ENCODE measurements at places on chromosomes 12 and 14. TPM values are rescaled to one million over a fixed set of nuclear protein-coding genes. Genes with fewer than 3 reads are reported as not detected.

APOLD1 gene
- 3.3 TPM for total RNA-seq

ARHGEF25 gene
- 23.0 TPM for total RNA-seq

TAS2R14 gene
- total RNA-seq = 1.2 TPM

TM7SF3 gene
- total RNA-seq = 254 TPM

TMCC3 gene
- 0.12 TPM for total RNA-seq

STRN3 gene
- total RNA-seq = 18.7 TPM

LRP1-AS gene
- not detected for total RNA-seq

GRCh38 chr12:76784600-76785051, 20.7 kb downstream of the ZDHHC17 start:
- DNase-seq = no peak

DNA sequence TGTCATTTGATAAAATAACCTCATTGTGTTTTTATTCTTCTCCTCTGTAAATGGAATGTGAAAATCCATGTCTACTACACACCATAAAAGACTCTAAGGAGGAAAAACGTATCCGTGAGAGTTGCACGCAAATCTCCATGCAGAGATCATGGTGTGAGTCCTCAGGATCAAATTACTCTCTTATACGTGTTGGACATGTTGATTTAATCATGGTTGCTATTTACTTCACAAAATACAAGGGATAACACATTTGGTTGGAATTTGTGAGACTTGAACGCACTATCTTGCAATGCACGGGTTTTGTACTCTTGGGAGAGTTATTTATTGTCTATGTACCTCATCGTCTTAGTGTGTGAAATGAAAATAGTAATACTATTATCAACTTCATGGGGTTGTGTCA, 128.0 kb upstream of the RASSF8 start:
- DNase-seq = no peak

- DNase-seq = no peak
Observed at GRCh38 chr12:114895081-114895480, 211.1 kb upstream of the TBX3 start.

- DNase-seq = peak; percentile 53
Observed at GRCh38 chr14:48936362-48936761, 649.8 kb downstream of the RPS29 start.

- DNase-seq = no peak
Observed at GRCh38 chr12:123384318-123384993, 524 bp downstream of the KMT5A start.

GRCh38 chr14:39265033-39265432, 31.3 kb downstream of the MIA2 start:
- peak; percentile 15 for DNase-seq

GRCh38 chr12:20309504-20310148, 58.7 kb upstream of the PDE3A start:
- no peak for DNase-seq

DNA sequence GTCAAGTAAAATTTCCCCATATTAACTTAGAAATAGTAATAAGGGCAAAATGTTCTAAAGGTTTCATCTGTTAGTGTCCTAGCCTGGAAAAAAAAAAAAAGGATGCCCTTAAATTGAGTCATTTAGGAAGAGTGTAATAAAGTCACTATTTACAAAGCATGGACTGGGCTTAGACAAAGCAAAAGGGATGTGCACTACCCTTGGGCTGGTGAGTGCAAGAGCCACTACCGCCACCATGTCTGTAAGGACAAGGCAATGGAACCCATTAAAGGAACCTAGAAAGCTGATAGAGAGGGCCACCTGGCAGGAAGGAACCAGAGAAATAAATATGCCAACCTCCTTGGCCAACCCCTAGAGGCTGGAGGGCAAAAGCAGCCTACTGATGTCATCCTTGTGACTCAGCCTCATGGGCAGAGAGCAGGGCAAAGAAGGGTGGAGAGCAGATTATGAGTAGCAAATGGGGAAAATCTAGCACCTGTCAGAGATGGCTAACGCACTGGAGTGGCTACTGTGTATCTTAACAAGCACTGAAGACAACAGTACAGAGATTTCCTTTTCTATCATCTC, 59.5 kb upstream of the FUT8 start:
- DNase-seq = peak; percentile 68

DNA sequence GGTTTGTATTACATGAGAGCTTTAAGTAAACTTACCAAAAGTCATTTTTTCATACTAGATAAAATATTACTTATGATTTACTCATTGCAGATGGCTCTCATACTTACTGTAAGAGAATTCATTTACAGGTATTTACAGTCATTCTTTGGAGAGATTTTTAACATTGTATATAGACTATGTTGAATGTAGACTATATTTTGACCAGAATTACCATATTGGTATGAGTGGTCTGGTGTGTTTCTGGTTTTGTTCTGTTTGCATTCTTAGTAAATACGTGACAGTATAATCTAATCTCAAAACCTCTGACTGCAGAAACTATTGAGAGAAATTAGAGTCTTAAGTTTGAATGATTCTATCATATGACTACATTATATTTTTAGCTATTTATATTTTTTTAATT, 91.1 kb downstream of the USP15 start:
- DNase-seq = no peak

GRCh38 chr12:79357048-79357447, 333.7 kb downstream of the PAWR start:
- no peak for DNase-seq

GRCh38 chr14:99150236-99150635, 121.8 kb downstream of the BCL11B start:
- DNase-seq = no peak

DNA sequence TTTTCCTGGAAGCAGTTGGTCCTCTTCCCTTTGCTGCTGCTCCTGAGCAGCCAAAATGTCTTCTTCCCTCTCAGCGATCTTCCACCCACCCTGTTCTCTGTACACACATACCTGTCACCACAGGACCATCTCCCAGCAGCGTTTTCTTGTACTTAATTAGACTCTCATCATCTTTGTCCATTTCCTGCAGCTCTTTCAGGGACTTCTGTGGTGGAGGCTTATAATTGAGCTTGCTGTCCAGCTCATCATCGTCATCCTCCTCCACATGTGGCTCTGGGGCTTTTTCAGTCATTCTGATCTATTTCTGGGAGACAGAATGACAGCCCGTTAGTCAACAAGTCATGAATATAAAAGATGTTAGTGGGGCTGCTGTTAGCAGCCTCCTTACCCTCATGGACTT, 11.0 kb downstream of the ARHGDIB start:
- no peak for DNase-seq

GRCh38 chr12:57104292-57104910, 6.8 kb downstream of the STAT6 start:
- DNase-seq = no peak

DNA sequence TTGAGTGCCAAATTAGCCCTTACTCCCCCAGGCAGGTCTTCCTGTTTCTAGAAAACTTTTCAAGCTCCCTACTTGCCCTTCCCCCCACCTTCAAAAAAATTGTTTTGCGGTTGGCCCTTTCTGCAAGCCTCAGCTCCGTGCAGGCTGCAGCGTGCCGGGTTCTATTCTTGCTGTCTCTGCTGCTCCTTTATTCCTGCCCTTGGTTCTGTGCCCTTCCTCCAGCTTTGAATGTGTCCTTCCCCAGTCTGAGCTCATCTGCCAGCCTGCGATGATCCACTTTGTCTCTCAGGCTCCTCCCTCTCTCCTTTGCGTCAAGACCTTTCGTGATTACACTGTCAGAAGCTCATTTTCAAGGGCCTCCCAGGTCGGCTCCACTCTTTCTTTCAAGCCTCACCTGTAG, 98.6 kb downstream of the IRF2BPL start:
- DNase-seq = no peak

GRCh38 chr12:120216742-120217605, 16.1 kb upstream of the RPLP0 start:
- DNase-seq = no peak

DNA sequence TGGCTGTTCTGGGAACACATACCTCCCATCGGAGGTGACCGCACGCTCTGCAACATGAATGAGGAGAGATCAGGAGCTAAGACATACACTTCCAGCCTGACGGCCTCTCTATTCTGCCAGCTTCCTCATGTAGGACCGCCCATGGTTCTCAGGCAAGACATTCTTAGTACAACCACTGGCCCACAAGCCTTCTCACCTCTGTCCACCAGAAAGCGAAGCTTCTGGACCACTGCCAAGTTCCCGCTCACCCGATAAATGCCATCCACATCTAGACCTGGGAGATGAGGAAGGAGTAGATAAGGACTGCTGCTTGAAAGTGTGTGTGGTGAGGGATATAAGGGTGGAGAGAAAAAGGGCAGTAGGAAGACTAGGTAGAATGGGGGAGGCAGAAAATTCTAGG, 5.2 kb downstream of the ARHGAP9 start:
- DNase-seq = no peak

GRCh38 chr12:15910468-15910863, 666 bp upstream of the DERA start:
- DNase-seq = no peak

DNA sequence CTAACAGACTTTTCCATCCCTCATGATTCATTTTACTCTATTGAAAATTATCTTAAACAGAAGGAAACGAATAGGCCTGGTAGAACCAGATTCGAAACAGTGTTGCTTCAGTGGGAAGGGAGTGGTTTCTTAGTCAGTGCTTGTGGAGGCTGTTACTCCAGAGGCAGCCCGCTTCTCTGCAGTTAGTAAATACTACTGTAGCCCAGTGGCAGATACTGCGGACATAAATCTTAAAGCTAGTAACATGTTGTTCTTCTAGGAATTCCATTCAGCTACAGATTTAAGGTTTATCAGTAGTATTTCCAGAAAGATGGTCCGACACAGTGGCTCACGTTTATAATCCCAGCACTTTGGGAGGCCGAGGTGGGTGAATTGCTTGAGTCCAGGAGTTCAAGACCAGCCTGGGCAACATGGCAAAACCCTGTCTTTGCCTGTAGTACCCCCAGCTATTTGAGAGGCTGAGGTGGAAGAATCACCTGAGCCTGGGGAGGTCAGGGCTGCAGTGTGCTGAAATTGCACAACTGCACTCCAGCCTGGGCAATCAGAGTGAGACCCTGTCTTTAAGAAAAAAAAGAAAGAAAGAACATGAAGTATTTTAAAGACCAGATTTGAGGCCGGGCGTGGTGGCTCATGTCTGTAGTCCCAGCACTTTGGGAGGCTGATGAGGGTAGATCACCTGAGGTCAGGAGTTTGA, 45.9 kb downstream of the DIP2B start:
- no peak for DNase-seq

- peak; percentile 80 for DNase-seq
Observed at GRCh38 chr12:14836336-14837210, 6.8 kb downstream of the ART4 start.

- DNase-seq = peak; percentile 8
Observed at GRCh38 chr14:68749487-68750475, 43.1 kb downstream of the ZFP36L1 start.

DNA sequence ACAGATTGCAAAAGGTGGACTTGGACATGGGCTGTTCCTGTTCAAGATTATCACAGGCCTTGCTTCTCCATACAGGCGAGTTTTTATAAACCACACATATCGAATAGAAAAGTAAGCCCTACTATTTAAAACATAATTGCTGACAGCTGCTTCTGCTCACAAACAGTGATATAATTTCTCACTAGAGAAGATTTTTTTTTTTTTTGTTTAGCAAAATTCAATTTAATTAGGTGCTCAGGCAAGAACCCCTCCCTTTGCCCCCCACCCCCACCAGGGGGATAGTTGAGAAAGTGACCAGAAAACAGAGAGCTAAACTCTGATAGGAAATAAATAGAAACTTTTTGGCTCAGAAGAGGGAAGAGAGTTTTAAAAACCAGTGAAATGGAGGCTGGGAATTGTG, 132.8 kb upstream of the CRY1 start:
- DNase-seq = no peak

- DNase-seq = no peak
Observed at GRCh38 chr12:5369298-5369697, 62.6 kb upstream of the NTF3 start.

GRCh38 chr12:87376722-87377121, 652.5 kb downstream of the C12orf50 start:
- no peak for DNase-seq

DNA sequence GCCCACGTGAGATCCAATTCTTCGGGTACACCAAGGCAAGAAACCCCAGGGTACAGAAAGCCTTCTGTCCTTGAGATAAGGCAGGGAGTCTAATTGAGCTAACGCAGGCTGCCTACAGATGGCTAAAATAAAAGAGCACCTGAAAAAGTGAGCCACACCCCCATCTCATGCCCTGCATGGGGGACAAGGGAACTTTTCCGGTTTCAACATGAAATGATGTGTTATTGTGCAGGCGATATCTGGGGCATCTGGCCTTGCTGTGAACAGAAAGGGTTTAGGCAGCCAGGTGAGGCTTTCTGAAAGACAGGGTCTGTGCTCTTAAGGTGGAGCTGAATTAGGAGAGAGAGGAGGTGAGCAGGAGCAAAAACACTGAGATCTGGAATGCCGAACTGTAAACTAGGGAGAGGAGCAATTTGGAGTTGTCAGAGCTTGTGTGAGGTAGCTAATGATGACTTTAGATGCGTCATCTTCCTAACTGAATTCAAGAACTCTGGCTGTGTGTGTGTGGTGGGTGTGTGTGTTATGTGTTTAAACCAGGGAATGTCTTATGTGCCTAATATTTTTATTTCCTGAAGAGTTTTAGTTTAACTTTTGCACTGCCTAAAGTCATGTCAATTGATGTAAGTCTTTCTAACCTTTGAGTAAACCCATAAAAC, 20.1 kb upstream of the LDHB start:
- DNase-seq = no peak

DNA sequence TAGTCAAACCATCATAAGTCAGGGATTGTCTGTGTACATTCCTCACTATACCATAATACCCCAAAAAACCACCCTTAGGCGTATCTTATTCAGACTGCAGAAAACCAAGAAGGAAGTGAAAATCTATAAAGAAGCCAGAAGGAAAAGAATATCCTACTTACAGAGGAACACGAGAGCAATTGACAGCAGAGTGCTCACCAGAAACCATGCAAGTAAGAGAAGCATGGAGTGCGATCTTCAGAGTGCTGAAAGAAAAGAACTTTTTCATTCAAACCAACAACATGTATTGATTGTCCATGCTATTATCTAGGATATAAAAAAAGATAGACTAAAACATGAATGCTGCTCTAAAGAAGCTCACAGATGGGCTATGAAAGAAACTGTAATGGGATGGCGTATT, 50.8 kb downstream of the STXBP6 start:
- DNase-seq = no peak

DNA sequence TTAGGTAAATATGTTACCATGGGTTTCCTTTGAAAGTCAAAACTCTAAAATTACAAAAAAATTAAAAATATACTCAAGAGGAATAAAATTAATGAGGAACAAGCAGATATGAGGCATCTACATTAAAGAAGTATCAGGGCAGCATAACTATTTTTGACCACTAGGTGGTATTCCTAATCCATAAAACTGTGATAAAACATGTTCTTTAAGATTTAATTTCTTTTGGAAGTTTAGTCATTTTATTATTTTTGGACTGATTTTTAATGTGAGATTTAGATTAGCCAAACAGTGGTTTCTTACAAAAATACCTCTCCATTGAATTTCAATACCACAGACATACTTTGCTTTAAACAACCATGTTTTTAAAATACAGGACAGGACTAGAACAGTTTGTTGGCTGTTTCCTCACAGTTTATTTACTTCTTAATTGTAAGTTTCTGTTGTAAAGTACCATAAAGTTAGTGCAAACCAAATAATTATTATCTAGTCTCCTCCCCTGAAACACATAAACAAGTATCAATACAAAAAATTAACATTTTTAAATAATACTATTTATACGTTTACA, 49.8 kb downstream of the NTS start:
- peak; percentile 2 for DNase-seq

Measured in A172 (cell line).